DND-41 (cell line): ENCODE measurements at places on chromosomes 13 and 19.

GRCh38 chr13:51717786-51718398 is 86.1 kb downstream of the DHRS12 start:
- H3K27ac ChIP-seq, result no peak overlapping the region
- H3K4me3 ChIP-seq, result no peak overlapping the region
- no peak for DNase-seq
- H3K27me3 ChIP-seq, result no peaks in the 10 kb centered on the region

DNA sequence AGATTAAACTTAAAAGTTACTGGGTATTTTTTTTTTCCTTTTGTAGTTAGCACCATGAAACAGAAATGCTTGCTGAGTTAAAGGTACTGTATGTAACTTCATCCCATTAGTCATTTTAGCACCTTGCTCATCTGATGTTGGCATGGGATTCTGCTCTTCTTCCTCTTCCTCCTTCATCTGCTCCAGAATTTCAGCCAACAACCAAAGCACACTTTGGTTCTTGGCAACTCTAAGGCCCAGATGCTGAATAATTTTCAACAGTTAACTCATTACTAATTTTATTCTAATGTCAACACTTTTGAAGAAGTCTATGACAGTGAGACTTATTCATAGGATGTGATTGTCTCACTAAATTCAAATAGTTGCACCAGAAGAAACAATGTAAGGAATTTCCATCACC is 359.2 kb downstream of the KCTD12 start:
- H3K4me3 ChIP-seq, result no peak overlapping the region
- peaks cover 2% of the 10 kb centered on the region for H3K27me3 ChIP-seq
- no peak overlapping the region for H3K27ac ChIP-seq
- DNase-seq, result no peak

- H3K27ac ChIP-seq, result peak overlapping the region; percentile 88
- H3K36me3 ChIP-seq, result no peaks in the 10 kb centered on the region
Observed at GRCh38 chr19:18044825-18045304, 36.9 kb downstream of the ARRDC2 start.

DNA sequence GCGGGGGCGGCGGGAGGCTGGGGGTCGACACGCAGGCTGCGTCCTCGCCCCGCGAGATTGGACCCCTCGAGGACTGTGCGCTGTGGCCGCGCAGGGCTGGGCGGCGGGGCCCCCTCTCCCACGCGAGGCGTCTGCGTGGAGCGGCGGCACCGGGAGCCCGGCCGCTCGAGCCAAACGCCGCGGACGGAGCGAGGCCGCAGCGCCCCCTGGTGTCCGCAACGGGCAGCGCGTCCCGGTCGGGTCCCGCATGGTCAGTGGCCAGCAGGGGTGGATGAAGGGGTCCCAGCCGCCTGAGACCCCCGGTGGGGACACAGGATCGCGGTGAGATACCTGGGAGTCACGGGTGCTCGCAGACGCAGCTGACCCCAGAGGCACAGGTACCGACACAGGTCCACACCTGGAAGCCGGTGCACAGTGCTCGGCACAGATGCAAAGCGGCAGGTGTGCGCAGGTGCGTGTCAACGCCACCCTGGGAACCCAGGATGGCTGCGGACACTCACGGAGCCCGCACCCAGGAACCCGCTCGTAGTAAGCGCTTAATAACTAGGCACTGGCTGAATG is 2.1 kb upstream of the CIRBP start:
- H3K27ac ChIP-seq, result no peak overlapping the region
- peaks cover 50% of the 10 kb centered on the region for H3K4me1 ChIP-seq
- peak overlapping the region; percentile 51 for H3K4me3 ChIP-seq
- peaks cover 4% of the 10 kb centered on the region for H3K27me3 ChIP-seq

GRCh38 chr13:65913173-65913572 is 1317.0 kb downstream of the PCDH9 start:
- no peak overlapping the region for H3K27ac ChIP-seq
- H3K27me3 ChIP-seq, result no peaks in the 10 kb centered on the region
- H3K4me1 ChIP-seq, result no peaks in the 10 kb centered on the region
- no peak overlapping the region for H3K4me3 ChIP-seq
- DNase-seq, result no peak

GRCh38 chr19:8453616-8454015 is 8.8 kb downstream of the HNRNPM start:
- DNase-seq, result no peak
- H3K27ac ChIP-seq, result no peak overlapping the region
- H3K4me1 ChIP-seq, result peaks cover 25% of the 10 kb centered on the region; the same call in 1 of the 2 replicates

- peaks cover 74% of the 10 kb centered on the region for H3K36me3 ChIP-seq
- H3K4me3 ChIP-seq, result no peak overlapping the region
- H3K4me1 ChIP-seq, result peaks cover 32% of the 10 kb centered on the region
- H3K27me3 ChIP-seq, result no peaks in the 10 kb centered on the region
Observed at GRCh38 chr19:36222503-36222902, 7.6 kb downstream of the ZNF146 start.

GRCh38 chr13:91133941-91134802 is 213.3 kb upstream of the MIR17HG start:
- no peak overlapping the region for H3K4me3 ChIP-seq
- H3K4me1 ChIP-seq, result no peaks in the 10 kb centered on the region
- DNase-seq, result peak; percentile 47
- H3K36me3 ChIP-seq, result no peaks in the 10 kb centered on the region

- H3K4me3 ChIP-seq, result no peak overlapping the region
- H3K27me3 ChIP-seq, result no peaks in the 10 kb centered on the region
- H3K27ac ChIP-seq, result no peak overlapping the region
- no peak for DNase-seq
- peaks cover 35% of the 10 kb centered on the region for H3K4me1 ChIP-seq
- H3K36me3 ChIP-seq, result no peaks in the 10 kb centered on the region
Observed at GRCh38 chr19:39937094-39937720, 2.8 kb upstream of the FCGBP start.

GRCh38 chr13:47519626-47520025 is 481.4 kb downstream of the SUCLA2 start:
- H3K36me3 ChIP-seq, result no peaks in the 10 kb centered on the region
- H3K27ac ChIP-seq, result no peak overlapping the region
- H3K4me3 ChIP-seq, result no peak overlapping the region
- no peaks in the 10 kb centered on the region for H3K4me1 ChIP-seq
- no peaks in the 10 kb centered on the region for H3K27me3 ChIP-seq

DNA sequence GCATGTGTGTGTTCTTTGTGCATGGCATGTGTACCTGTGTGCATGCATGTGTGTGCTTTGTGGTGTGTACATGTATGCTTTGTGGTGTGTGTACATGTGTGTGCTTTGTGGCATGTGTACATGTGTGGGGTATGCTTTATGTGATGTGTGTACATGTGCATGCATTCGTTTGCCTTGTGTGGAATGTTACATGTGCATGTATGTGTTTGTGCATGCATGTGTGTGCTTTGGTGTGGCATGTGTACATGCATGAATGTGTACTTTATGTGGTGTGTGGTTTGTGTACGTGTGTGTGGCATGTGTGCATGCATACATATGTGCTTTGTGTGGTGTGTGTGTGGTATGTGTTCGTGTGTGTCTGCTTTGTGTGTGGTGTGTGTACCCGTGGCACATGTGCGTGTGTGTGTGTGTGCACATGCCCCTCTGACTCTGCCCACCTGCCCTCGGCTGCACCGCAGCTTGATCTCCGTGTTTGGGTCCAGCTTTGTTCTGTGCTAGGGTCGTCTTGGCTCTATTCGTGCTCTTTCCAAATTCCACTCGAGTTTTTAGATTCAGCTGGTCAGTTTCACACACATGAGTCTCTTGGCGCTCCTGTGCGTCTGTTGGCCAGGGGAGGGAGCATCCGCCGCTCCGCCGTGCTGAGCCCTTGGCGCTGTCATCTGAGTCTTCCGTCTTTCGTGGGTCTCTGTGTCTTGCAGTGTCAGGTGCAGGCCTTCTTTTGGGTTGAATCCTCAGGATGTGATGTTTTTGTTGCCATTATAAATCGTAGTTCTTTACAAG is 46.5 kb upstream of the TFDP1 start:
- no peaks in the 10 kb centered on the region for H3K4me1 ChIP-seq
- no peak for DNase-seq
- no peak overlapping the region for H3K27ac ChIP-seq
- H3K4me3 ChIP-seq, result no peak overlapping the region
- no peaks in the 10 kb centered on the region for H3K27me3 ChIP-seq
